ENCODE measurements at places on chromosomes 3 and 15. TPM values are rescaled to one million over a fixed set of nuclear protein-coding genes. Genes with fewer than 3 reads are reported as not detected.

Gene IL17RD
- polyA plus RNA-seq, result 52.2 TPM

GRCh38 chr3:154799800-154800199 lies 280.3 kb upstream of the MME start:
- no peak for DNase-seq

DNA sequence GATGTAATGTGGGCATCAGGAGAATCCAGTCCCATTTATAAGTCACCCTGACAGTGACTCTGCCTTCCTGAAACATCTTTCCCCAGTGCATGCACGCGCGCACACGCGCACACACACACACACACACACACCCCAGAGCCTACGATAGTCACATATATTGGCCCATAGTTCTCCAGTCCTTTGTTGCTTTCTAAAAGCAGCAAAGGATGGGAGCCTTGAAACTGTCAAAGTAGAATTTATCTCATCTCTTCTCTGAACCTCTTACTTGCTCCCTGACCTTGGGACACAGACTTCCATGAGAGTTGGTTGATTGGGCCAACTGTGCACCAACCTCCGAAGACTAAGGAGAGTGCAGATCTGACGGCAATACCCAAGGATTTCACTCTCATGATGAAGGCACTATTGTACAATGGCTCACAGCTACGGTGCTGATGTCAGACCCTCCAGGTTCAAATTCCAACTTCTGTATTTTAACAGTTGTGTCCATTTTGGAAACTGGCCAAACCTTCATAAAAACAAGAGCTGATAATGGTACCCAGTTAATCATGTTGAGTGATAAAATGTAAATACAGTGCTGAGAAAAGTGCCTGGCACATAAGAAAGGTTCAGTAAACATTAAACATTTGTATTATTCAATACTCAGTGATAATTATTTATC lies 8.3 kb downstream of the CPA3 start:
- DNase-seq, result no peak

- no peak for DNase-seq
Measured at GRCh38 chr3:191254098-191254873, 55.2 kb downstream of the OSTN start.

DNA sequence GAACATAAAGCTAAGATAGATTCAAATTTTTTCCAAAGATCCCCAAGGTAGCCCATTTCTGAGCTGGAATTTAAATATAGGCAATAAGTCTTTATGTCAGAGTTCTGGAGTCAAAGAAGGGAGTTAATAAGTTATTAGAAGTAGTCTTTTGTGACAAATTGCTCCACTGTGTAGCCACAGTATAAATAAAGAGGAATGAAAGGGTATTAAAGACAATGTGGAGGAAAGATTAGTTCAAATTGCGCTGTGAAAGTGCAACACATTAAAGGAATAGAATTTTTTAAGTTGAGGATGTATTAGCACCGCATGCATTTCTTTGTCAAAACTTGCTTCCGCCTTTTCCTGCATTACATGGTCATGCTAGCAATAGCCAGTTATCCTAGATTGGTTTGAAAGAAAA lies 666.6 kb upstream of the CCDC54 start:
- no peak for DNase-seq

GRCh38 chr3:39637807-39638206 lies 170.3 kb downstream of the MOBP start:
- no peak for DNase-seq

Gene CIDEC
- polyA plus RNA-seq, result not detected

Gene CPN2
- polyA plus RNA-seq, result 1.00 TPM
